M059J (cell line): ENCODE measurements at places on chromosomes 7 and 10.

DNA sequence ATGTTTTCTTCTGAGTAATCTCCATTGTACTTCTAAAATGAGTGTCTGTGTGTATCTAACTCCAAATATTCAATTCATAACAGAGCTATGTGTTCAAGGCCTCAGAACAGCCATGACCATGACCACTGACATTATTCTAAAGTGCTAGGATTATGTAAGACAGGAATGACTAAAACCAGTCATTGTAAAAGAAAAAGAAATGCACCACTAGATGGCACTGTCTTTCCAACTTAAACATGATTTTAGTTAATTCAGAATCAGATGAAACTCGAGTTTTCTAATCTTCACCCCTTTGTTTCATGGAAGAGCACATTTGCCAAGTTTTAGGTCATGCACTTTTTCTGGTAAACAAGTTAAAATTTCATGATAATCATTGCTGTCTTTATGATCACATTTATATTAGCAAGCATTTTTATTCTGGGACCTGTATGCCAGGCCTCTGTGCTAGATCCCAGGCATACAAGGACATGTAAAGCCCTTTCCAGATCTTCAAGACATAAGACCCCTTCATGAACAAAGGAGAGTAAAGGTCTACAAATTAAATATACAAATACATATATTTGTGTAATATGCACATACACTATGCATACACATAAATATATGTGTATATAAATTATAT is 26.1 kb upstream of the RSU1 start:
- peak; percentile 61 for DNase-seq

GRCh38 chr10:88129013-88129412 is 265.6 kb downstream of the PTEN start:
- no peak for DNase-seq

GRCh38 chr7:69078997-69079769 is 519.1 kb upstream of the AUTS2 start:
- peak; percentile 83 for DNase-seq

DNA sequence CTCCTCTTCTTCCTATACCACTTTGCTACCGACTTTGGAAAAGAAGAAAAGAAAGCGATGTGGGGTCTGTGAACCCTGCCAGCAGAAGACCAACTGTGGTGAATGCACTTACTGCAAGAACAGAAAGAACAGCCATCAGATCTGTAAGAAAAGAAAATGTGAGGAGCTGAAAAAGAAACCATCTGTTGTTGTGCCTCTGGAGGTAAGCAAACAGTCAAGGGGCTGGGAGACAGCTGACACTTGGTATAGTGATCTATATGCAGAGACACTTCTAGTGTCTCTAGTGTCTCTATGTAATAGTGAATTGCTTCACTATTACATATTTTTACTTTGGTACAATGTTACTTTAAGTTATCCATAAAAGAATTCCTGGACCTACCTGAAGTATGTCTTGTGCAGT is 13.9 kb downstream of the TET1 start:
- DNase-seq: no peak

DNA sequence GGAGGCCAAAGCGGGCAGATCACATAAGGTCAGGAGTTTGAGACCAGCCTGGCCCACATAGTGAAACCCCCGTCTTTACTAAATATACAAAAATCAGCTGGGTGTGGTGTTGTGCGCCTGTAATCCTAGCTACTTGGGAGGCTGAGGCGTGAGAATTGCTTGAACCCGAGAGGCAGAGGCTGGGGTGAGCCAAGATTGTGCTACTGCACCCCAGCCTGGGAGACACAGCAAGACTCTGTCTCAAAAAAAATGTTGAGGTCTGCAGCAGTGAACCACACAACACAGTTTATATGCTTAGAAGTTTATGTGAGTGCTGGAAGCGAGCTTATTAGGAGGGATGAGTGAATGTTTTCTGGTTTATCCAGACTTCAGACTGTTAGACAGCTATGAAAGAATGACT is 10.4 kb downstream of the LHPP start:
- DNase-seq: no peak

DNA sequence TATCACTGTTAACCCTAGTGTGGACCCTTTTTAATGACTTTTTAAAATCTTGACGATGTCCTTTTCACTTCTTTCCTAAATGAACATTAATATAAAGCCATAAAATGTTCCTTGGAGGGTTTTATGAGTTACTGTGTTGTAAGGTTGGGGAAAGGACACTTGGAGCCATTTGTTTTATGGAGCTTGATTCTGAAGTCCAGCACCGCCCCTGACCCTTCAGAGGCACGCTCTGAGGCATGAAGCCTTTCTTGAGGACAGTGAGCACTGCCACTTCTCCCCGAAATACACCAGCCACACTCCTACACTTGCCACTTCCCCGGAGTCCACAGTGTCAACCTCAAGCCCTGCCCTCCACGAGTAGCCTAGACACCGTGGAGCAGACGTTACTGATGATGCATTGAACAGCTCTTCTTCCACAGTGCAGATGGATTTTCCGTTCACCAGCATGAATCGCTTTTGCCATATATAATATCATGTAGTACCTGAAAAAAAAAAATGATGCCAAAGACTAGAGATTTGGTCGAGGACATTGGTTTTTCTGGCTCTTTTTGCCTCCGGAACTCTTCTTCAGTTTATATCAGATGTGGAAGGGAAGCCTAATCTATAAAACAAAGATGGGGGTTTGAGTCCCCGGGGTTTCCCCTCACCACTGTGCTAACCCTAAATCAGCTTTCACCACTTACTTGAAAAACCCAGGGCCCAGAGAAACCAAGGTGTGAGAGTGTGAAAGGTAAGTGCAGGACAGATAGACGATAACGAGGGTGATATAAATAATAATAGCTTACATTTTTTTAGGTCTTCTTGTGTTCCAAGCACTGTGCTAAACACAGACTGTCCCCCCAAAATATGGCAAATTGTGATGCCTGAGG is 652.6 kb upstream of the GALNT17 start:
- DNase-seq: no peak

DNA sequence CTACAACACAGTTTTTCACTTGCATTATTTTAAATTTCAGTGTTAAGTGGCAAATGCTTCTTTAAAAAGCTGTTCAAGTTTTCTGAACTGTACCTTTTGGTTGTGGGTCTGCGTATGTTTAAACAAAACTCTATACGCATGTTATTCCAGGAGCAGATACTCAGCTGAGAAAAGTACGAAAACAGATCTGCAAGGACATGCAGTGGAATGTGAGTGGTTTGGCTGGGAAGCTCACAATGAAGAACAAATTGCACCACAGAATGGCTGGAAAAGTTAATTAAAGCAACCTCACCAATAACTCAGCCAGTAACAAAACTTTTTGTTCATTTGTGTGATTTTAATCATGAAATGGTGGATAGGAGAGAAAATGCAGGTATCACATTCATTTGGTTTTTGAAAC is 17.6 kb downstream of the GLI3 start:
- DNase-seq: no peak

GRCh38 chr7:22179442-22179879 is 177.5 kb downstream of the RAPGEF5 start:
- peak; percentile 6 for DNase-seq

DNA sequence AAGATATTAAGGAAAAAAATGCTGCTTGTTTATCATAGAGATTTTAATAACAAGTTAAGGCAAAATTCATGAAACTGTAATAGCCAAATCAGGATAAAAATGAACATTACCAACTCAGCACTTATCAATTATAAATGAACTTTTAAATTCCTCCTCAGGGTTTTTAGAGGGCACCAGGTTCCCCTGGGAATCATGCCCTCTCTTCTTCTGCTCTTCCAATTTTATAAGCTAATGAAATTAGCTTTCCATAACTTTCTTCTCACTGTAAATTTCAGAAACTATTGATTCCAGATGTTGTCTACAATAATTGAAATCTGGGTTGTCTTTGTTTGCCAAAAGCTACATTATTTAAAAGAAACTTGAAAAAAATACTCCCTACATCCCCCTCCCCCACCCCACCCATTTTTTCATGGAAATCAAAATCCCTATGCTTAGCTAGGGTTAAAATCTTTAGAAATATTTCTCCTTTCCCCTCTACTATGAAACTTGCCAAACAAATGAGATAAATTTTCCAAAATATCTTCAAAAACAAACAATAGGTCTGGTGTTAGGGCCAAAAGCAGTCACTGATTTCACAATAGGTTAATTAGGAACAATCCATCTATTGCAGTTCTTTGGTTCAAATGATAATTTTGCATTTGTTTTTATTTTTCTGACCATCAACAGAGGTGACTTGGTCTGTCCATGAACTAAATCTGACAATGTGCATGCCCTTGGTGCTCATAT is 187.7 kb downstream of the DOCK4 start:
- DNase-seq: no peak
